Thyroid gland (tissue), 4 donors: ENCODE measurements at places on chromosomes 13 and 19. TPM values are rescaled to one million over a fixed set of nuclear protein-coding genes. Genes with fewer than 3 reads are reported as not detected.
A peak's percentile ranks its signal among the peaks of the same experiment; 100 is the strongest.

- DNase-seq: no peak
Measured at GRCh38 chr19:39927524-39928356, 6.7 kb downstream of the FCGBP start.

DNA sequence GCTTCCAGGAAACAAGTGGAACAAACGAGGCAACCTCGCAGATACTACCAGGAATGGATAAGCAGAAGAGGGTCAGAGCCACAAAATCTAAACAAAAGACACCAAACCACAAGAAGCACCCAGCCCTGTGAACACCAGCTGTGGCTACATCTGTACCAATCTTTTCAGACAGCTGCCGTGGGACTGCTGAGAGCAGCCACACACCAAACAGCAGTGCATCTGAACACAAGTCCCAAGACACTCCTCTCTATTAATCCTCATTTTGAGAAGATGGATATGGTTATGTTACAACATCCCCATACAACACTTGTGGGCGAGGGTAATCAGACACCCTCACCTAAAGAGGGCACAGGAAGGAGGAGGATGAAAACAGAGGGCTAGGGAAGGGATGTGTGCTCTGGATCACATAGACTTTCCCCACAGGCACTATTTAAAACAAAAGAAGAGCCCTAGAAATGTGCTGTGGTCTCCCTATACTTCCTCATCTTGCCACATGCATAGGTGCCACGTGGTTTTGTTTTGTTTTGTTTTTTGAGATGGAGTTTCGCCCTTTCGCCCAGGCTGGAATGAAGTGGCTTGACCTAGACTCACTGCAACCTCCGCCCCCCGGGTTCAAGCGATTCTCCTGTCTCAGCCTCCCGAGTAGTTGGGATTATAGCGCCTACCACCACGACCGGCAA, 41.6 kb upstream of the ZNF14 start:
- no peak for DNase-seq

The IGFL2 gene
- not detected for total RNA-seq

DNA sequence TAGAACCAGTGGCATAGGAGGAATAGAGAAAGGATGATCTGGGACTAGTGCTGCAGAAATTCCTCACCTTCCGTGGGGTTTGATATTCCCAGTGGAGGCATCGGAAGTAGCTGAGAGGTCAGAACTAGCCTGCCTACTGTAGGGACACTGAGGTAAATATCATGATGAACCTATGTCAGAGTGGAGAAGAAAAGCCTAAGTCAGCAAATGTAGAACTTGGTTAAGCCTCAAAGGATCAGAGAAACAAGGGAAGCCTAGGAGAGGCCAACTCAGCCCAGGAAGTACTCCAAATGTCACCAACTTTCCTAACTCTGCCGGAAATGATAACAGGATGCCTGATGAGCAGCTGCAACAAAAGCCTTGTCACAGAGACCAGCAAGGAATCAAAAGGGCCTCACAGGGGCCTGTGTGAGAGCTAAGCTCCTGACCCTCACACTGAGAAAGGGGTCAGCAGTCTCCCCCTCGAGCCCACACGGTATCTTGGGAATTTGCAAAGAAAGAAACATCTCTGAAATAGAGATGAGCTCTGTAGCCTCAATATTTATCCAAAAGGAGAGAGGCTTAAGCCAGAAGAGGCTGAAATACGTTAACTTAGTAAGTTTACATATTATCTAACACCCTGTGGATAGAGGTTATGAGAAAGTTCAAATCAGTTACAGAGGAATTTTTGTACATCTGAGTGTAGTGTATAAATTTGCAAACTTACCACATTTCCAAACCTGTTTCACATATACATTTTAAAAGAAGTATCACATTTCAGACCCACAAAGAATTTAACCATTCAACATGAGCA, 1064.3 kb downstream of the DIAPH3 start:
- no peak for DNase-seq

DNA sequence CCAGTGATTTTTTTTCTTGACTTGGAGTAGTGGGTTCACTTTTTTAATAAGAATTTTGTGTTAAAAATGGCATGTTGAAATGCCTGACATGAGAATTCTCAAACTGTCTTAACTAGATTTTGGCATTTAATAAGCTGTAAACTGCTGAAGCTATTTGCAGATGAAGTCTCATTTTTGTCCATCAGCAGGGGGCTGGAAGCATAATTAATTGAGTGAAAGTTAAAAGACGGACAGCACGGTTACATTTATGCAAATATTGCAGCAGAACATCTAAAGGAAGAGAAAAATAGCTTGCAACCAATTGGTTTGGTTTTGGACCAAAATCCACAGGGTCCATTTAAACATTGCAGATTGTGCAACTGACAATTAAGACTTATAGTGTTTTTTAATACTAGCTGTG, 837.3 kb upstream of the KLHL1 start:
- DNase-seq: no peak

The DLL3 gene
- total RNA-seq: 0.56 TPM

GRCh38 chr13:52809310-52809769, 39.1 kb downstream of the PCDH8 start:
- DNase-seq: peak; percentile 74
